CD4-positive, alpha-beta T cell treated with Interferon gamma for 1 hour (primary cell): ENCODE measurements at places on chromosomes 7 and 10.

DNA sequence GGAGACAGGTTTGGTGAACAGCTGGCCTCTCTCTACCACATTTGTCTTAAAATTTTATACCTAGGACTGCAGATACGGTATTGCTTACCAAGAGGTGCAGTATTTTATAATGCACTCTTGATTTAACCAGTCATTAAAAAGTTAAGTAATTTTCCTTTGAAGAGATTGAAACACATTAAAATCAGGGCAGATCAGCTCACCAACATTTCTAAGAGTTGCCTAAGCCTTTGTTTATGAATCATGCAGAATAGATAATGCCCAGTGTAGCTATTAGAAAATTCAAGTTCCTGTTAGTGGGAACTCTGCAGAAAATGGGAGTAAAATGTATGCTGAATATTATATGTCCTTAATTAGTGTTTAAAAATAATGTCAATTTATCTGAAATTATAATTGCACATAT, 140.2 kb upstream of the PRPS1L1 start:
- no peak for DNase-seq

- no peak for DNase-seq
Measured at GRCh38 chr7:21113609-21114415, 314.1 kb upstream of the SP4 start.

DNA sequence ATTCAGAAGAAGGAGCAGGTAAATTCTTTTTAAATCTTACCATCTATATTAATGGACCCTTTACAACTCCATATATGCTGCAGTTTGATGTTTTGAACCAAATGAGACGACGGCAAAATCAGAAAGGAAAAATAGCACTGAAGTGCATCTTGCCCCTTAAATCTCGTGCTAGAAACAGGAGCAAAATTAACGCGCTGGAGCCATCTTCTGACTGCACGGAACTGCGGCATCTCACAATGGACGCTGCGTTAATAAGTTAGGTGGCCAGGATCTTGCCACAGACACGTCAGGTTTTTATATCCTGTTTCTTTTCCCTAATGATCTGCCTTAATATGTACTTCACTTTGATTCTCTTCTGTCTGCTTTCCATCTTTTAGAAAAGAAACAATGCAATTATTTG, 354.5 kb downstream of the TFEC start:
- DNase-seq: no peak

- no peak for DNase-seq
Measured at GRCh38 chr7:74337926-74338325, 48.7 kb downstream of the CLIP2 start.

DNA sequence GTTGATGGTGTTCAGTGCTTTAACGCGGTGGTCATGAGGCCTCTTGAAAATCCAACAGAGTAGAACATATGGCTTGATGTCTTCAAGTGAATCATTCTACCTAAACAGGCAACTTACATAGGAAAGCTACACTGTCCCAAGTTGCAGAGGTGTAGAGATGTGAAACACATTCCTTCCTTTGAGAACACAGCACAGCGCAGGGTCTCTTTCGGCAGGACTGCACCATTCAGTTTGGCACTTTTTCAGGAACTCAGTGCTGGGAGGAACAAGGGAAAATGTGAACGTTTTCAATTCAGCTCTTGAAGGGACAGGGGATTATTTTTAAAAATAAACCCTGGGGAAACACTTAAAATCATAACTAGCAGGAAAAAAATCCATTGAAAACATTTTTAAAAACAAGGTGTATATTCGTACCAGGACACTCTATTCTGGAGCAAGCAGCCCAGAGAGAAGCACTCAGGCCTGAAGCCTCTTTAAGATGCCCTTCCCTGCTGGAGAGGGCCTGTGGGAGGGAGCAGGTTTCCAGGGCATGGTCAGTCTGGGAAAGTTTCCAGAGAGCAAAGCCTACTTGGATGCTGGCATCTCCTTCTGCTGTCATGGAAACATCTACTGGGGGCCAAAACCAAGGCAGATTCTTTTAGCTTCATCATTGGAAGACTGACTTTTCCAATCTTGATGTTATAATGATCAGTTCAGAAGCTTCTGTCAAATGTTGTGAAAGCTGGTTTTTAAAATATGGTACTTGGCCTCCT, 60.4 kb upstream of the NPVF start:
- no peak for DNase-seq

GRCh38 chr7:130734815-130735716, 1.1 kb upstream of the KLF14 start:
- DNase-seq: no peak

DNA sequence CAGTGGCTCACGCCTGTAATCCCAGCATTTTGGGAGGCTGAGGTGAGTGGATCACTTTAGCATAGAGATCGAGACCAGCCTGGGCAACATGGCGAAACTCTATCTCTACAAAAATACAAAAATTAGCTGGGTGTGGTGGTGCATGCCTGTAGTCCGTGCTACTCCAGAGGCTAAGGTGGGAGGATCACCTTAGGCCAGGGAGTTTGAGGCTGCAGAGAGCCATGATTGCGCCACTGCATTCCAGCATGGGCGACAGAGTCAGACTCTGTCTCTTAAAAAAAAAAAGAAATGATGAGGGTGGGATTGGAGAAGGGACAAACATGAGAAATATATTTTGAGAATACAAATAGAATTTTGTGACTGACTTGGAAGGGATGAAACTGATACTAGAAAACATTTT, 76.9 kb downstream of the SHOC2 start:
- DNase-seq: no peak

GRCh38 chr7:99839287-99840021, 11.6 kb downstream of the CYP3A43 start:
- no peak for DNase-seq

GRCh38 chr7:89602984-89603383, 551.3 kb upstream of the STEAP1 start:
- DNase-seq: no peak

DNA sequence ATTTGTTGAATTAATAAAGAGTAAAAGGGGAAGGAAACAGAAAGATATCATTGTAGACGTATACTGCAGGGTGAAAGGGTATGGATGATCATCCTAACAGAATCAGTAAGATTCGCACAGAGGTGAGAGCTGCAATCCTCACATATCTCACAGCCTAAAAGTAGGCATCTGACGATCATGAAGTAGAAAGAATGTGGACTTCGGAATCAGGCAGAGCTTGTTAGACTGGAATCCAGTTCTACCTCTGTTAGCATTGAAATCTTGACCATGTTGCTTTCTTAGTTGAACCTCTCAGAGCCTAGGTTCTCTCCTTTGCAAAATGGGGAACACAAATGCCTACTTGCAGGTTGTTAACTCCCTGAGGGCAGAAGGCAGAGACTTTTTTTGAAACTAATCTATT, 320.0 kb upstream of the C7orf33 start:
- DNase-seq: no peak

DNA sequence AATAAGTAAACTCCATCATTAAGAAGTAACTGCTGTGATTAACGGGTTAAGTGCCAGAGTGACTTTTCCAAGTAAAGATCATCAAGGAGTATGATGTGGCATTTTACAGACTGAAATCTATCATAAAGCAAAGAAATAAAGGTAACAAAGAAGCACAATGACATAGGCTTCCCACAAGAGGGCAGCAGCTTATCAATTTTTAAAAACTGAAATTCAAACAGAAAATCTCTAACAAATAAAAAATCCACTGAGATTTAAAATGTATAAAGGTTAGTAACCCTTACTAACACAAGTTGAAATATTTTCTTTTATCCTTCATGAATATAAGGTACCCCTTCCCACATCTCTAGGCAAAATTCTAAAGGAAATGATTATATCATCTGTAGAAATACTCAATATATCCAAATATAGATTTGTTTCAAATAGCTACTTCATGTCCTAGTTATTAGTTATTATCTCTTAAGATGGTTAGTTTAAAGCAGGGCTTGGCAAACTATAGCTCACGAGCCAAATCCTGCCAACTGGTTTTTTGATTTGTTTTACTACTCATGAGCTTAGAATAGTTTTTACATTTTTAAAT, 29.2 kb downstream of the FAM3C start:
- no peak for DNase-seq

DNA sequence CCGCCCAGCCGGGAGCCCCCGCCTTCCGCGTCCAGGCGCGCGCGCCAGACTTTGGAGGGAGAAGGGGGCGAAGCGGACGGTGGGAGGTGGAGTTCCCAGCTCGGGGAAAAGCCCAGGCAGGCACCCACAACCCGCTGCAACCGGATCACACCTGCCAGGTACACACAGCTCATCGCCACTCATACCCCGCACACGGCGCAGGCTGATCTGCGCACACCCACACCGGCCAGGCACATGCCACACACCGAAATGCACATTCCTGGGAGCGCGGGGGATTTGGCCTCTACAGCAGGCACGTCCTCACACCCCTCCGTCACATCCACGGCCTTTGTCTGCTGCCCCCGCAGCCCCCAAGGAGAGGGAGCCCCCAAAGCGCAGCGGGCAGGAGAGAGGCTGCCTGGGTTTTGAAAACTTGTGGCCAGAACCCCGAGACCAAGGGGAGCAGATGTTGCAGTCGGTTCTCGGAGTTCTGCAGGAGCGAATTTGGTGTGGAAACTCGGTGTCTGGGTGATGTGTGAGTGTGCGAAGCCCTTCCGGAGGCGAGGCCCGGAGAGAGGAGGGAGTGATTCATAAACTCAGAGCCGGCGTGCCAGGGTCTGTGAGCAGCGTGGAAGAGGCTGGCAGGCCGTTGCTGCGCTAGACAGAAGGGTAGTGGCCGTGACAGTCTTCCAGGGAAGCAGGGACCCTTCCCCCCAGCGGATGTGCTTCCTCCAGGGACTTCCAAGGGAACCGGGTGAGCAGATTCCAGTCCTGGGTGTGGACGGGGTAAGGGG, 734 bp downstream of the CHST3 start:
- no peak for DNase-seq

DNA sequence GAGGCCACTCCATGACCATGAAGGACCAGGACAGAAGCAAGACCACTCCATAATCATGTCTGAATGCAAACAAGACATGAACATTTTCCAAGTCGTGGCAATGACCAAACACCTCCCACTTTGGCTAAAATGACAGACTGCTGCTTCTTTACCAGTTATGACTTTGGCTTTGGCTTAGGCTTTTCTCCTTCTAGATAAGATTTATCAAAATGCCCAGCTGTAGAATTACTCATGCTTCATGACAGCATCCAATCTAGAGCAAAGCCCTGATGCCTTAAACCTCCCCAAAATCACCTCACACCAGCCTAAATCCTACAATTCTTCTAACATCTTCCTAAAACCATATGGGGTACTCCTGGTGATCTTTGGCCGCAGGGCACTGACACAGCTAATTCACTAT, 102.1 kb downstream of the VPS41 start:
- no peak for DNase-seq

DNA sequence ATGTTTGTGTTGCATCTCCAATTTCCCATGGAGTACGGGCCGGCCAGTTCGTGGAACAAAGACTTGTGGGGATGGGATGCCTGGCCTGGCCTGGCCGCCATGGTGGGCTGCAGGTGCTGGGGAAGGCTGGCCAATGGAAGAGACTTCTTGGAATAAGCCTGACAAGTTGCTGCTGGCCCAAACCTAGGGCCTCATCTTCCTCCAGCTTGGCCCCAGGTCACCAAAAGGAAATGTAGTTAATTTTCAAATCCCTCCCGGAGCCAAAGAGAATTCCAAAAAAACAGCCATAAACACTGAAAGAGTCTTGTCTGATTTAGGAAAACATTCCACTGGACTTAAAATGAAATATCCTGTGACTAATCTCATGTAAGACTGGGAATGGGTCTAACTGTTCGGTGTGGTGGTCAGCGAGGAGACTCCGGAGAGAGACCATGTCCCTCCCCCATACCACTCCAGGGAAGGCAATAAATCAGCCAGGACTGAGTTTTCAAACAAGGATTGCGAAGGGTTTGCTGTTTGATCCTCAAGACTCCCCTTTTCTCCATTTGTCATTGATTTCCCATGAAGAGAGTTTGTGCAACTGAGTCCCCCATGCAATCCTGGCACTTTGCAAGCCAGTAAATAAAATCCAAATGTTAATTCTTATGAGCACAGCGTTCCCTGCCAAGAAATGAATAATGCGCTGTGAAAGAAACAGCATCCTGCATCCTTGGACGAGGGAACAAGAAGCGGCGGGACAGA, 128.7 kb upstream of the HABP2 start:
- DNase-seq: no peak

- no peak for DNase-seq
Measured at GRCh38 chr10:27661514-27662286, 83.9 kb downstream of the MKX start.

DNA sequence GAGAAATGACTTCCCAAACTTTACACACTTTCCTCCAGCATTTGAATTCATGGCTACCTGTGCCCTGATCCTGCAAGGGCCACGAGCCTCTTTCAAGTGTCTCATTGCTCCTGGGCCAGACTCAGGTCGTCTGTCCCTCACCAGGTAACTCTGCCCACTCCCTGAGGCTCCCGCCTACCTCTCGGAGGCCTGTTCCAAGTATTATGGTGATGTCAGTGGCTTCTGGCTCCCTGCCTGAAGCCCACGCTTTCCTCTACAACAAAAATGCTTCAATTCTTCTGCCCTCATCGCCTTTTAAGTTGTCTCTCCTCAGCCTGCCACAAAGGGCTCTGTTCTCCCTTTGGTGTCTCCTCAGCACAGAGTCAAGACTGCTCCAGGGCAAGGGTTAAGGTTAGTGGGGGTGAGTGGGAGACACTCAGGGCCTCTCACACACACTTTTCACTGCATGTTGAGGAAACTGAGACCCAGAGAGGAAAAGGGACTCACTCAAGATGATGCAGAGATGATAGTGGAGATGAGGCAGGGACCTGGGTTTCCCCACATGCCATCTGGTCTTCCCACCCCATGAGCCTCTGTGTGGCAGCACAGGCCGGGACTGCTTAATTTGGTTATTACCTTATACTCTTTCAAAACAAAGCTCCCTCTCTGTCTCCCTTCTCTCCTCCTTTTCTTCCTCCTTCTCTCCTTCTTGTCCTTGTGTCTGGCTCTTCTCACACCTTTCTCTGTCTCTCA, 28.3 kb upstream of the EGR2 start:
- no peak for DNase-seq

- no peak for DNase-seq
Measured at GRCh38 chr10:29479081-29479925, 155.5 kb downstream of the SVIL start.

GRCh38 chr7:156031679-156032478, 219.6 kb upstream of the SHH start:
- DNase-seq: no peak

DNA sequence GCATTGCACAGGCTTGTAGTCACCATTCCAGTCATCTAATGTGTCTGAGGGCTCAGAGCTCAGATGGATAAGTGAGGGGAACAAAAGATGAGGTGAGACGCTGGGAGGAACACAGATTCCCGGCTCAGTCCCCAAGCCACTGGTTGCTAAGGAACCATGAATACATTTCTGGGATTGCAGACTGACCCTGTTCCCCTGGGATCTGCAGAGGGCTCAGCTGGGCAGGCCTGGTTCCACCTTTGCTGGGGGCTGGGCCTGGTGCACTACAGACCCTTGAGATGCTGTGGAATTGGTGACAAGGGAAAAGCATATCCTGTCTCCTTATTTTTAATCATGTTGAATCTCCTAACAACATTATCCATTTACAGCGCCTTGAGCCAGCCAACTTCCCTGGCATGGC, 19.2 kb downstream of the ELFN1 start:
- DNase-seq: no peak

- DNase-seq: no peak
Measured at GRCh38 chr10:80170641-80171040, 34.7 kb downstream of the ANXA11 start.

- DNase-seq: no peak
Measured at GRCh38 chr7:149060156-149060555, 30.4 kb downstream of the ZNF786 start.
